ENCODE measurements at places on chromosomes 5 and 9.

DNA sequence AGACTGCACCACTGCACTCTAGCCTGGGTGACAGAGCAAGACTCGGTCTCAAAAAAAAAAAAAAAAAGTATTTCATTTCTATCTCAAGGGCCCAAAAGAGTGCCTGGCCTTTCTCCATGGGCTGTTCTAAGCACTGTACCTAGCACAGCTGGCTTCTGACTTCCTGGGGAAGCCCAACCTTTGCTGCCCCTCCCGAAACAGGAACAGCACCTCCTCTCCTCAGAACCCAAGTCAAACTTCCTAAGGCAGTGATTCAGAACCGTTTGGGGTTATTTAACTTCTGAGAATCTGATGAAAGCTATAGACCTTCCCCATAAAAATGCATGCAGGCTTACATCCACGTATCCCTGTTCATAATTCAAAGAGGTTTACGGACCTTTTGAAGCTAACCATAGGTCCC lies 57.8 kb downstream of the NRG2 start:
- no peak overlapping the region for H3K27ac ChIP-seq
- H3K4me1 ChIP-seq, result no peaks in the 10 kb centered on the region
- no peaks in the 10 kb centered on the region for H3K27me3 ChIP-seq
- no peak for DNase-seq
- H3K4me3 ChIP-seq, result no peak overlapping the region

- no peaks in the 10 kb centered on the region for H3K36me3 ChIP-seq
- DNase-seq, result no peak
- no peaks in the 10 kb centered on the region for H3K27me3 ChIP-seq
- H3K4me3 ChIP-seq, result no peak overlapping the region
Measured at GRCh38 chr5:39270225-39270848, 51.0 kb upstream of the FYB1 start.

DNA sequence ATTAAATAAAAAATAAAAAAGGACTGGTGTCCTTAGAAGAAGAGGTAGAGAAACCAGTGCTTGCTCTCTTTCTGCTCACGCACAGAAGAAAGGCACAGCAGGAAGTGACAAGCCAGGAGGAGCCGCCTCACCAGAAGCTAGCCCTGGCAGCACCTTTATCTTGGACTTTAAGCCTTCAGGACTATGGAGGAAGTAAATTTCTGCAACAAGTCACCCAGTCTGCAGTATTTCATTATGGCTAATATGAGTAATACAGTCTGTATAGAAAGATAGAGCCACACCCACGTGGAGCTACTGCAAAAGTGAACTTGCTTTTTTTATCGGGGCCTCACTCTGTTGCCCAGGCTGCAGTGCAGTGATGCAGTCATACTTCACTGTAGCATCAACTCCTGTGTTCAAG lies 68.4 kb downstream of the PDZD2 start:
- no peak overlapping the region for H3K4me3 ChIP-seq
- H3K4me1 ChIP-seq, result no peaks in the 10 kb centered on the region
- no peaks in the 10 kb centered on the region for H3K27me3 ChIP-seq
- DNase-seq, result no peak

GRCh38 chr5:156815988-156816599 lies 34.0 kb upstream of the PPP1R2B start:
- peaks cover 3% of the 10 kb centered on the region for H3K27me3 ChIP-seq
- peak; percentile 77 for DNase-seq
- no peak overlapping the region for H3K27ac ChIP-seq
- no peak overlapping the region for H3K4me3 ChIP-seq
- no peaks in the 10 kb centered on the region for H3K36me3 ChIP-seq

- no peaks in the 10 kb centered on the region for H3K27me3 ChIP-seq
- H3K4me1 ChIP-seq, result peaks cover 4% of the 10 kb centered on the region
Measured at GRCh38 chr9:124480621-124480981, 26.6 kb downstream of the NR5A1 start.

DNA sequence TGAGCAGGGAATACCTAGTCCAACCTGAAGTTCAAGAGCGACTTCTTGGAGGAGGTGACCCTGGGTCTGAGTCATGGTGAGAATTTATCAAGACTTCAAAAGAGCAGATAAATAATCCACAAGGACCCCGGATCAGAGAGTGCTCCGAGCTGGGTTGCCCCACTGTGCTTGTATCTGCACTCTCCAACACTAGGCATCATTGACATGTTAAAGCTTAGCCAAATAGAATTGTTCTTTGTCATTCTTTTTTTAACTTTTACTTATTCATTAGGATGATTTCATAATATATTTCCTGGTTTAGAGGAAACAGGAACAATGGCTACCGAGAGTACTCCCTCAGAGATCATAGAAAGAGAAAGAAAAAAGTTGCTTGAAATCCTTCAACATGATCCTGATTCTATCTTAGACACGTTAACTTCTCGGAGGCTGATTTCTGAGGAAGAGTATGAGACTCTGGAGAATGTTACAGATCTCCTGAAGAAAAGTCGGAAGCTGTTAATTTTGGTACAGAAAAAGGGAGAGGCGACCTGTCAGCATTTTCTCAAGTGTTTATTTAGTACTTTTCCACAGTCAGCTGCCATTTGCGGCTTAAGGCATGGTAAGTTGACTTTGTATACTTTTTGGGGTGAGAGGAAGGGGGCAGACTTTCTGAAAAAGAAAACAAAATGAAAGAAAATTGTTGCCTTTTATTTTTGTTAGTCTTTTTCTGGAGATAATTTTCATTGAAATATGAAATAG lies at the start of gene CARD6:
Gene CARD6 (plus strand): TSS at position 300 of the 738 bp plus-strand sequence. CDS start 16 bp downstream, at position 316.
- peaks cover under 1% of the 10 kb centered on the region for H3K27me3 ChIP-seq
- no peaks in the 10 kb centered on the region for H3K36me3 ChIP-seq
- H3K27ac ChIP-seq, result peak within 1 kb of the TSS; percentile 49
- H3K4me3 ChIP-seq, result peak within 1 kb of the TSS; percentile 93

GRCh38 chr5:36703245-36703860 lies 96.9 kb downstream of the SLC1A3 start:
- peaks cover 2% of the 10 kb centered on the region for H3K36me3 ChIP-seq
- no peaks in the 10 kb centered on the region for H3K4me1 ChIP-seq
- no peak for DNase-seq

Measured in CD4-positive, CD25-positive, alpha-beta regulatory T cell (primary cell).